Stimulated activated CD8-positive, alpha-beta memory T cell treated with anti-CD3 and anti-CD28 coated beads, Interleukin-7, amount 100 ng/mL, for 1 hour (primary cell): ENCODE measurements at places on chromosomes 6 and 20.
A peak's percentile ranks its signal among the peaks of the same experiment; 100 is the strongest.

- DNase-seq: no peak
Measured at GRCh38 chr6:1820165-1820564, 210.4 kb downstream of the FOXC1 start.

DNA sequence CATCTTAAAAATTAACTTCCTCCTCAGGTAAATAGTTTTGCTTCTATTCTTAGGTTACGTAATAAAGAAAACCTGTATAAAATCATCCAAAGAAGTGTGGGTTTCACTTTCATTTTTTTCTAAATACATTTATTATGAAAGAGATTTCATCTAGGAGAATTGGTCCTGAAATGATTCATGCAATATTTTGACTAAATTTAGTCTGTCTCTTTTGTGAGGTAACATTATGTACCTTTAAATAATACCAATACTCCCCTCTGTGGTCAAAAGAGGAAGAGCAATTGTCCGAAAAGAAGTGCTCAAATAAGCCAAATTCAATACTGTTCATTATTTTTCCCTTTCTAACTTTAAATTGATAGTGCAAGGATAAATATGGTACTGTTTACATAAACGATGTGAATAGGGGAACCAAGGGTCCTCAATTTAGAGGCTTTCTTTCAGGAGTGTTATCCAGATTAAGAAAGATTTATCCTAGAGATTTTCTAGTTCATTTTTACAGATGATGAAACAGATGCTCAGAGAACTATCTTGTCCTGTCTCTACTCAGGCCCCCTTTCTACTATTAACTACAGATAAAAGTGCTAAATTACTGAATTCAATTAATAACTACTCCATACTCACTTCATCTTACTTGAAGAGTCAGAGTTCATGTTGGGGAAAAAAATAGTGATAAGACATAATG, 26.2 kb downstream of the CYP39A1 start:
- DNase-seq: no peak

GRCh38 chr6:75579951-75580350, 21.7 kb upstream of the SENP6 start:
- DNase-seq: no peak

DNA sequence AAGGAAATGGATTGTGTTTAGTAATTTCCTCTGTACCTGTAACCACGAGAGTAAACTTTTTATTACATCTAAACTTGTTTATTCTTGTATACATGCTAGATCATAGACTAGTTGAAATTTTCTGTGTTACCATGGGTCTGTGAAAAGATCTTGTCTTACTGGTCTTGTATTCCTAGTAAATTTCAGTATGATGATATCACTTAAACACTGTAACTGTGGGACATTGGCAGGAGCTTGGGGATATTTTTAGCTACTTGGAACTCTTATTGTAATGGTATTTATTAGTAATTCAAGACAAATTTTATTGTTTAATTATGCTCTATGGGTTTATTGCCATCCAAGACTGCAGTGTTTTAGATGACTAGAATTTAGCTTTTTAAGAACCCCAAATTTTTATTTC, 25.9 kb upstream of the TULP4 start:
- no peak for DNase-seq

GRCh38 chr6:159168536-159169192, 536 bp upstream of the FNDC1 start:
- DNase-seq: no peak

GRCh38 chr6:135128268-135128914, 52.7 kb upstream of the MYB start:
- DNase-seq: peak; percentile 17

DNA sequence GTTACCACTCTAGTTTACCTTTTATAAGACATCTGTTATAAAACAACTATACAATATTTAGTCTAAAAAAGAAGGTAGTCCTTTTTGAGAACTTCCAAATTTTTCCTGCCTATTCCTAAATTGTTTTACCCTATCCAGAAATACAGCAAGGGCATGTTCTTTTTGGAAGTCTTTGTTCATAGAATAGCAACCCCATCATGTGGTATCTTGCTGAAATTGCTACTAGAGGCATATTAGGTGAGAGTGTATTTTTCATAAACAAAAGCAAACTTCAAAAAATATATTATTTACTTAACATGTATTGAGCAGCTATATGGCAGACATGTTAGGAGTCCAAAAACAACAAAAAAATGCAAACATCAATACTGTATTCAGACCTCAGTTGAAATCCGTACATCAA, 371.8 kb upstream of the NRSN1 start:
- DNase-seq: no peak

DNA sequence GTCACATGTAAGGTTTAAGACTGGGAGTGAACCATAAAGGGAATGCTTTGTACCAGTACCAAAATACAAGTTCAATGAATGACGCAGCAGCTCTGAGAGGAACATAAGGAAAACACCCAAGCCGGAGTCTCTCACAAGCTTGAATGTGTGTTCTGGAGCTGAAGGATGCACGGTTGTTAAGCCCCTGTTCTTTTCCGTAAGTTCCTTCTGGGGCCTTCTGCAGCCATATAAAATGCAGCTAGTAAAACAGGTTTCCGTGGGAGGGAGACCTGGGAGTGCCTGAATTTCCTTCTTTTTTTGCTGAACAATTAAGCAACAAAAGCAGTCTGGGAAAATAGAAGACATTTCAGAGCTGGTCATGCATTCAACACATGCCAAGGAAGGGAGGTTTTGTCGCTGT, 73.2 kb upstream of the JAG1 start:
- no peak for DNase-seq

GRCh38 chr6:21694168-21694567, 100.6 kb downstream of the SOX4 start:
- DNase-seq: no peak

DNA sequence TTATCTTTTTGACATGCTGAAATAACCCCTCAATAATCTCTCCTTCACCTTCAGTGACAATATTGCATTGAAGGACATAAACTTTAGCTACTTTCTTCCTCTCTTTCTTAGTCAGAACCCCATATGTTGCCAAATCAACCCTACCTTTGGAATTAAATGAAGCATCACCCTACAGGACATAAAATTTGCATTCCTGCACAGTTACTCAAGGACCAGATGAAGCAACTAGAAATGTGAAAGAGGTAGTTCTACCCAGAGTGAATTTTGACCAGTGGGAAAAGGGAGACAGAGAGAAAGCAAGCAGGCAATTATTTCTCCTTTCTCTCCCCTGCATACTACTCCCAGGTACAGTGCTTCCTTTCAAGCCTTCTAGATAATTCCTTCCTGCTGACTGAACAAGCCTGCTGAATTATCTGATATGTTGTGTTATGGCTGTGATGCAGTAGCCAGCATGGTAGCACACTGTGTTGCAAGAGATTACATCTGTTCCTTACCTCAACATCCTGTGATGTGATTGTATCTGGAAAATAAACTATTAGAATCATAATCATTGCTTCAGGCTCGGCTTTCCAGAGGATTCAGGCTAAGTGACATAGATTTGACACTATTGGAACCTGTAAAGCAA, 16.6 kb downstream of the TENT5A start:
- DNase-seq: no peak

GRCh38 chr6:82584194-82584695, 220.6 kb downstream of the TPBG start:
- DNase-seq: no peak

- no peak for DNase-seq
Measured at GRCh38 chr6:51398793-51399192, 580.1 kb downstream of the TFAP2B start.

GRCh38 chr6:107447663-107448216, 11.6 kb downstream of the PDSS2 start:
- no peak for DNase-seq

- DNase-seq: no peak
Measured at GRCh38 chr20:8221887-8222419, 89.9 kb downstream of the PLCB1 start.
